ENCODE measurements at places on chromosomes 16 and 17.
A peak's percentile ranks its signal among the peaks of the same experiment; 100 is the strongest.

- peak; percentile 23 for DNase-seq
These were observed 84.4 kb upstream of the XYLT1 start for GRCh38 chr16:17555176-17555575.

GRCh38 chr16:89393738-89394406 is 96.5 kb downstream of the ANKRD11 start:
- DNase-seq: no peak

- DNase-seq: no peak
These were observed 86.3 kb upstream of the GOT2 start for GRCh38 chr16:58820411-58820810.

DNA sequence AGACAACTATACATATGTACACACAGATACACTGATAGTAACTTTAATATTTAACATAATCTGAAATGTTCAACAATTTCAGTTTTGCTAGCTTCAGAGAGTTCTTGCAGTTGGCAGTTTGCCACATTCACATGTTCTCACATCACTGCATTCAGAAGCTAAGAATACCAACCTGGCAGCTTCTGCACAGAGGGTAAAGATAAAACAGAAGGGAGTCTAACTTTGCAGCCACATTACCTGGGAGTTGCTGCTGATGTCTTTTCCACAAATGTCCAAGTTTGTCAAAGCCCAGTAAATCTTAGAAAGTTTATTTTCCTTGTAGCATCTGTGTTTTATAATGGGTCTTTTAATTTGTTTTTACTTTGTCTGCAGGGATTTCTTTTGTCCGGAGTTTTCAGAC is 332.0 kb downstream of the BCAS3 start:
- DNase-seq: peak; percentile 34

GRCh38 chr17:80815151-80815681 is 176.4 kb upstream of the CHMP6 start:
- no peak for DNase-seq

GRCh38 chr17:48486557-48486956 is 44.3 kb downstream of the HOXB1 start:
- DNase-seq: peak; percentile 98

- peak; percentile 93 for DNase-seq
These were observed 29.2 kb upstream of the LRRC75A start for GRCh38 chr17:16521070-16521727.

DNA sequence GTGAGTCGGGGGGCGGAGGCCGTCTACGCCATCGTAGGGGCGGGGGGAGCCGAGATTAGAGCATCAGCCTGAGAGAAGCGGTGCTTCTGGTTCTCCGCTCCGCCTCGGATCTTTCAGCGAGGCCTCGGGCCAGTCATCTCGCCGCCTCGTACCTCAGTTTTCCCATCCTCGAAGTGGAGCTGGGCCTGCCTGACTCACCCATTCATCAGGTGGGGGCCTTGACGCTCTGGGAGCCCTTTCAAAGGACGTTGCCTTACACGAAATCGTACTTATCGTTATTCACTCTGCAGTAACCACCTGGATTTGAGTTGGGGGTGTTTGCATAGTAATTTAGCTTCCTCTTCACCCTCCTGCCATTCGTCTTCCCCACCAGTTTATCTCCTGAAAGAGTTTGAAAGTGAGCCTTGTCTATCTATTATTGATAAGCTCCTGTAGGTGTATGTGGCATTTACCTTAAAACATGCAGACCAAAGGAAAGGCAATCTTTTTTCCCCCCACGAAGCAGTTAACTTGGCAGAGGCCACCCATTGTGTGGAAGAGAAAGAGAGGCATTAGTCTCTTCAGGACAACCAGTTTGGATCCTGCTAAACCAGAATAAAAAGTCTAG is 674 bp downstream of the TAF15 start:
- peak; percentile 54 for DNase-seq

DNA sequence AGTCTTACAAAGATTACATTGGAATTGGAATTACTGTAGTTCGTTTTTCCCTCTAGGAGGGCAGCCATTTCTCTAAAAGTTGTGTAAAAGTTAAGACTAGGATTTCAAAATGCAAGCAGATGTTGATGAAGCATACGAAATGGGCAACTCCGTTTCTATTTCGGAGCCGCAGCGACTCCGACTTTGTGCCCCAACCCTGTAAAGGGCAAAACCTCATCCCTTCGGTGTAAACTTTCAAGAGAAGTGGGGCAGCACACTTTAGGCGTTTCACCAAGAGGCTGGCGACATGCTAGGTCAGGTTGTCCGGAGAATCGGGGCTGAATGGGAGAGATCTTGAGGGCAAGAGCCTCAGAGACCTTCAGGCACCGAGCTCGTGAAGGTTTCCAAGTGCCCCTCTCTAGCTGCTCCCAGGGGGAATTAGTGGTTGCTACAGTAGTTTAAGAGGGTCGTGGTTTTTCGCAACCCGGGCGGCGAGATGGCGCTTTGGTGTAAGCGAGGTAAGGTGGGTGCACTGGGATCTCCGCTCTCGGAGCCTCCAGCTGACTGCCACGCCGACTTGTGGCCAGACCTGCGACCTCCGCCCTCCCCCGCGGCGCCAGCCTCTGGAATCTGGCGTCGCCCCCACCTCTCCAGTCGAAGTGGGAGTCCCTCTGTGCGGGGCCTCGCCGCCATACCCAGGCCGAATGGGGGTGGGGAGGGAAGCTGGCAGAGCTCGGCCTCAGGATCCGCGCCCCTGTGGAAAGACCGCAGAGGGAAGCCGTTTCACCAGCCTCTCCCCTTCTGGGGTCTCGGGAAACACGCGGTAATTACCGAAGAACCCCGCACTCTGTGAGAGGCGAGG is 1.0 kb upstream of the HEXIM2 start:
- DNase-seq: peak; percentile 63

- DNase-seq: peak; percentile 63
These were observed 29.9 kb downstream of the PARN start for GRCh38 chr16:14600164-14600563.

- no peak for DNase-seq
These were observed 241.1 kb downstream of the PRKCA start for GRCh38 chr17:66543526-66543925.

GRCh38 chr17:2452216-2452750 is 51.4 kb upstream of the MNT start:
- no peak for DNase-seq

- no peak for DNase-seq
These were observed 4.4 kb downstream of the RNF166 start for GRCh38 chr16:88701581-88702370.
